Glomerular endothelial cell (primary cell): ENCODE measurements at places on chromosomes 16 and 17. TPM values are rescaled to one million over a fixed set of nuclear protein-coding genes. Genes with fewer than 3 reads are reported as not detected.

SIRT7 gene
- total RNA-seq: 22.7 and 33.2 TPM in 2 replicates

DNA sequence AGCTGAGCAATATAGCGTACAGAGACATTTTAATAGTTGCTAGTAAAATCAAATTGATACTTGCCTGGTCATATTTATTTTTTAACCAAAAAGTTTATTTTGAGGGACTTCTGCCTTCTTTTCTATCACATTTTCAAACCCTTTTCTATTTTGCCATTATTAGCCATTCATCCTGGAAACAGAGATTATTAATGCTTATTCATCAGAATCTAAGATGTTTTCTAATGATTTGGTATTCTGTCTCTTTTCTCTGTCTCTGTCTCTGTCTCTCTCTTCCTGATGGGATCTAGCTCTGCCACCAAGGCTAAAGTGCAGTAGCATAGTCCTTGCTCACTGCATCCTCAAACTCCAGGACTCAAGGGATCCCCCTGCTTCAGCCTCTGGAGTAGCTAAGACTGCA lies 871.3 kb upstream of the CDH8 start:
- DNase-seq: no peak

- DNase-seq: no peak
Observed at GRCh38 chr17:11094331-11094730, 146.7 kb upstream of the SHISA6 start.

DNA sequence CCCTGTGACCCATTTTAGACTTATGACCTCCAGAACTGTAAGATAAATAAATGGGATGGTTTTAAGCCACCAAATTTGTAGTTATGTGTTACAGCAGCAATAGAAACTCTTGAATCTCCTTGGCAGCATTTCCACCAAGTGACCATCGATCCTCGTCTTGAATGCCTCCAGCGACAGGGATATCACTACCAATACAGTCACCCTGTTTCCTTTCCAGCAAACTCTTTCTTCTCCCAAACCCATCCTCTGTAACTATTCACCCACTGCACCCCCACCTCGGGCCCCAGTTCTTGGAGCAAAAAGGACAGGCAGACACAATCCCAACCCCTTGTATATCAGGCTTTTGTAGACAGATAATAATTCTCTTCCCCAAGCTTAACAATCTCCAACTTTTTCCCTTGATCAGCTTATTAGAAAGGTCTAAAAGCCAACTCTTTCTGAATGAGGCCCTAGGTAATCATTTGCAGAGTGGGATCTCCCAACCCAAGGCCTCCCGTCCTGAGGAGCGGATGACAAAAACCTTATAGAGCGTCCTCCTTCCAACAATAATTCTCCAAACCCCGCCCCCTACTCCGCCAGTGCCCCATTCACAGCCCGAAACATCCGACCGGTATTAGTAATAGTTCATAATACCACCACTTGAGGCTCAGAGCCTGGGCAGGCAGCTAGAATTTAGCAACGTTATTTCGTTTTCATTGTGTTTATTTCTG lies 14.7 kb upstream of the PLLP start:
- no peak for DNase-seq
